ENCODE measurements at places on chromosomes 6 and 20. TPM values are rescaled to one million over a fixed set of nuclear protein-coding genes. Genes with fewer than 3 reads are reported as not detected.

The TSHZ2 gene
- total RNA-seq: 0.33 TPM

The RIMS4 gene
- total RNA-seq: 0.17 TPM

The ANKRD66 gene
- total RNA-seq: not detected

The RFX6 gene
- total RNA-seq: not detected
